Testis (tissue), 5 donors: ENCODE measurements at places on chromosomes 1 and 21.

GRCh38 chr1:70462611-70463010, 51.5 kb downstream of the CTH start:
- H3K4me3 ChIP-seq: no peak overlapping the region
- H3K36me3 ChIP-seq: no peaks in the 10 kb centered on the region
- H3K27ac ChIP-seq: peak overlapping the region; percentile 76
- peaks cover 40% of the 10 kb centered on the region for H3K4me1 ChIP-seq
- DNase-seq: no peak
- H3K27me3 ChIP-seq: no peaks in the 10 kb centered on the region

DNA sequence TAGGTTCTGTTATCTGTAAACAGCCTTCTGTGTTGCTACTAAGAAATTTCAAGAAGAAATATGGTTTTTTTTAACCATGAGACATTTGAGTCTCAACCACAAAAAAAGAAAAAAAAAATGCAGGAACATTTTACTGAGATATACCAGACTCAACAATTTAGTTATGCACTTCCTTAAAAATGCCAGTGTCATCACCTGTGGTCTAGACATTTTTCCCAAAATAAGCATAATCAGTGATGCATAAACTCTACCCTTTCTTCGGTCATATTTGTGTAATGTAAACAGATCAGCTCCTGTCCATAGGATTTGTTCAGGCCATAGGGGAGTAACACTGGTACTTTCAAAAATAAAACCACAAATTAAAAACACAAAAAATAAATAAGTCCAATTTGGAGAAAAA, 122.6 kb upstream of the TNFSF4 start:
- H3K27ac ChIP-seq: no peak overlapping the region
- no peaks in the 10 kb centered on the region for H3K4me1 ChIP-seq
- H3K4me3 ChIP-seq: no peak overlapping the region
- no peaks in the 10 kb centered on the region for H3K36me3 ChIP-seq
- no peak for DNase-seq
- no peaks in the 10 kb centered on the region for H3K27me3 ChIP-seq

- peaks cover 58% of the 10 kb centered on the region for H3K4me1 ChIP-seq
- H3K36me3 ChIP-seq: no peaks in the 10 kb centered on the region
- no peak overlapping the region for H3K4me3 ChIP-seq
- H3K27ac ChIP-seq: no peak overlapping the region
Observed at GRCh38 chr1:224499204-224499603, 64.6 kb upstream of the WDR26 start.

DNA sequence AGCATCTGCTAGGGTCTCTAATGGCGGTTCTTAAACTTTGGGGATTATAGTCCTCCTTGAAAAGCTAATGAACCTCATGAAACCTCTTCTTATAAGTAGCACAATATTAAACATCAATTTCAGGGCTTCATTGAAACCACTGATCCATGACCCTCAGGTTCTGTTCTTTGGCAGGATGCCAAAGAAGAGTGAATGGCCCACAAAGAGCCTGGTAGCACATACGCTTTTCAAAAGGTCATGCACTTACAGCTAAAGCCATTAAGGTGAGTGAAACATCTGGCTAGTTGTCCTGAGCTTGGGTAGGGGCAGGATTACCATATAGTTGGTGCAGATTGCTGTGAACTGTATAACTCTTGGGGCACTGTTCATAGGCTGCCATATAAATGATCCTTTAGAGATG, 42.3 kb downstream of the MDM4 start:
- DNase-seq: no peak
- peaks cover 5% of the 10 kb centered on the region for H3K4me1 ChIP-seq
- H3K27ac ChIP-seq: no peak overlapping the region
- H3K36me3 ChIP-seq: no peaks in the 10 kb centered on the region
- H3K27me3 ChIP-seq: no peaks in the 10 kb centered on the region
- no peak overlapping the region for H3K4me3 ChIP-seq

GRCh38 chr1:10283318-10283984, 73.1 kb downstream of the KIF1B start:
- no peaks in the 10 kb centered on the region for H3K36me3 ChIP-seq
- DNase-seq: no peak
- H3K27ac ChIP-seq: no peak overlapping the region
- H3K4me3 ChIP-seq: no peak overlapping the region
- no peaks in the 10 kb centered on the region for H3K27me3 ChIP-seq

- DNase-seq: no peak
- H3K4me1 ChIP-seq: no peaks in the 10 kb centered on the region
- no peaks in the 10 kb centered on the region for H3K36me3 ChIP-seq
- H3K4me3 ChIP-seq: no peak overlapping the region
- H3K27me3 ChIP-seq: no peaks in the 10 kb centered on the region
Observed at GRCh38 chr1:26066160-26066559, 1.3 kb downstream of the TRIM63 start.

- H3K27ac ChIP-seq: no peak overlapping the region
- peaks cover 44% of the 10 kb centered on the region for H3K4me1 ChIP-seq
- no peak for DNase-seq
- H3K4me3 ChIP-seq: no peak overlapping the region
- H3K27me3 ChIP-seq: no peaks in the 10 kb centered on the region
- no peaks in the 10 kb centered on the region for H3K36me3 ChIP-seq
Observed at GRCh38 chr1:2288311-2288710, 60.2 kb downstream of the SKI start.

DNA sequence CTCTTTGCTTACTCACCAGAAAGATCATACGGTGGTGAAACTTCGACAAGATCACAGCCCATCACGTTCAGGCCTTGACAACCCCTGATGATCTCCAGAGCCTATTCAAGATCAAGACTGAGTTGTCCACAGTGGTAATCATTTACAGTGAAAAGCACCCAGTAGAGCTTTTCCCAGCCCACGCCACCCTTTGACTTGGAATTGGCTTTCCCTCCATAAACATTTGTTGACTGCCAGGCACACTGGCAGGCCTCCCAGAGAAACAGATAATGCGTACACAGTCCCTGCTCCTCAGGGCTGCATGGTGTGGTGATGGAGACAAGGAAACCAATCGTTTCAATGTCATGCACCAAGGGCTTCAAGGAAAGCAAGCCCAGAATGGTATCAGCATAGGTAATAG, 10.1 kb downstream of the AGMAT start:
- H3K4me3 ChIP-seq: no peak overlapping the region
- H3K27me3 ChIP-seq: no peaks in the 10 kb centered on the region
- peaks cover 2% of the 10 kb centered on the region for H3K4me1 ChIP-seq
- no peak for DNase-seq

DNA sequence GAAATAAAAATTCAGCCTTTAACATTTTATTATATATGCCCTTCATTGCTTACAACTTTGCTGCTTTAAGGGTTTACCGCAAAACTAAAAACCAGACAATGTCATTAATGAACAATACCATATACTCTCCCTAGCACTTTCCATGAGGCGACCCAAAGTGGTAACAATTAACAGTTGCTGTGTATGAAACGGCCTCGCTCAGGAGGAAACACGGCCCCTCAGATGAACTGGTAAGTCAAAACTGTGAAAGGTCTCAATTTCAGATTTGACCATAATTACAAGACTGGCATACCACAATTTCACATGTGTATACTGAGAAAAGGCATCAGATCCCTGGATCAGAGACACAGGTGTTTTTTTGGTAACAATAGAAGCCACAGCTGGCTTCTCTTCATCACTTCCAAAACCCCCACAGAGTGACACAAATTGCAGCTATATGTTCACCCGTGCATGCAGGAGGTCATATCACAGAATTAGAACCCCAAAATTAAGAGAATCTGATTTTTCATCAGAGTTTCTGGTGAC, 611.9 kb upstream of the ADAMTS5 start:
- no peaks in the 10 kb centered on the region for H3K4me1 ChIP-seq
- H3K36me3 ChIP-seq: no peaks in the 10 kb centered on the region
- H3K27ac ChIP-seq: no peak overlapping the region
- H3K27me3 ChIP-seq: no peaks in the 10 kb centered on the region
- DNase-seq: no peak

GRCh38 chr21:39670701-39671100, 58.0 kb downstream of the B3GALT5 start:
- DNase-seq: no peak
- H3K36me3 ChIP-seq: no peaks in the 10 kb centered on the region
- H3K4me1 ChIP-seq: no peaks in the 10 kb centered on the region
- H3K27ac ChIP-seq: no peak overlapping the region
- no peaks in the 10 kb centered on the region for H3K27me3 ChIP-seq
- no peak overlapping the region for H3K4me3 ChIP-seq

GRCh38 chr1:68831281-68831680, 334.4 kb upstream of the DEPDC1 start:
- H3K36me3 ChIP-seq: no peaks in the 10 kb centered on the region
- H3K4me1 ChIP-seq: no peaks in the 10 kb centered on the region
- no peak overlapping the region for H3K27ac ChIP-seq
- no peak for DNase-seq
- no peaks in the 10 kb centered on the region for H3K27me3 ChIP-seq

DNA sequence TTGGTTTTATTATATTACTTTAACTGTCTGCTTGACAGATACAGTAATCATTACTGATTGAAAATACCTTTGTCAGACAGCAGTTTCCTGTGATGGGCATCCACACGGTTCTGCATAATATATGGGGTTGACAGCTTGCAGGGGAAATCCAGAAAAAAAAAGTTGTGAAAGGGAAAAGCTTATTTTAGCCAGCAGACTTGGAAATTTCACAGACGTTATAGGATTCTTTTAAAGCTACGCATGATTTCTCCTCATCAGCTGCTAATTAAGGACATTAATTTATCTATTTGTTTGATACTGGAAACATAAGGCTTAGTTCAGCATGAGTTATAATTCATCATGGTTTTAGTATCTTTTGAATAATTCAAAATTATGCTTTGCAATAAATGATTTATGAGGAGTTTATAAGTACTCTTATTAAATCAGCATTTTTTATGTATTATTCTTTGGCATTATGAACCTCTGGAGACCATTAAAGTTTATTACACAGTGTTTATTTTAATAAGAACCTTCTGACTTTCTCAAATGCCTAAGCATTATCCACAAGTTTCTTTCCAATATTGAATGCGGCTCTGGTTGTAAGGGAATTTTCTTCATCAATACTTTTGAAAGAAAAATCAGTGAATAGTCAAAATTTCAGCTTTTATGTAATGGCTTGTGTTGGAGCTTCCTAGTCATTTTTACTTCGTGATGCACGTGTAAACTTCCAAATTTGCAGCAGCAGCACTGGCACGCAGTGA, 235.3 kb upstream of the KCNK2 start:
- H3K27ac ChIP-seq: no peak overlapping the region
- H3K27me3 ChIP-seq: no peaks in the 10 kb centered on the region
- no peak for DNase-seq

GRCh38 chr1:11455967-11456570, 22.9 kb upstream of the DISP3 start:
- DNase-seq: no peak
- no peak overlapping the region for H3K4me3 ChIP-seq
- H3K27ac ChIP-seq: no peak overlapping the region
- H3K4me1 ChIP-seq: peaks cover 6% of the 10 kb centered on the region
- no peaks in the 10 kb centered on the region for H3K27me3 ChIP-seq
- H3K36me3 ChIP-seq: no peaks in the 10 kb centered on the region

GRCh38 chr21:42260121-42260520, 41.2 kb downstream of the ABCG1 start:
- no peak for DNase-seq
- H3K36me3 ChIP-seq: no peaks in the 10 kb centered on the region
- no peak overlapping the region for H3K4me3 ChIP-seq
- H3K27me3 ChIP-seq: no peaks in the 10 kb centered on the region
- H3K27ac ChIP-seq: no peak overlapping the region

DNA sequence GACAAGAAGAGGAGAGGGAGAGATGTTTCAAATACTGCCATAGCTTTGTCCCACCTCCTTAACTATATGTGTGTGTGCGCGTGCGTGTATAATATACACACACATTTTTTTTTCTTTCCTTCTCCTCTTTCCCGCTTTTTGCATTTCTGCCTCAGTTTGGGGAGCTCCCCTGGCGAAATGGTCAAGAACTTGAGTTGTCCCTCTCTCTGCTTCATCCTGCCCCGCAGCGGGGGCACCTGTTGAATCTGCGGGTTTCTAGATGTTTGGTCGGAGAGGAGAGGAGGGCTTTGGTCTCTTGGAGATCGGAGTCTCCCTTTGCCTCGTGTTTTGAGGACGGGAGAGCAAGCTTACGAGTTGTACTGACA, 504 bp downstream of the SCCPDH start:
- H3K4me1 ChIP-seq: peaks cover 4% of the 10 kb centered on the region
- H3K36me3 ChIP-seq: no peaks in the 10 kb centered on the region
- no peaks in the 10 kb centered on the region for H3K27me3 ChIP-seq
- peak overlapping the region; percentile 84 for H3K4me3 ChIP-seq
- peak overlapping the region; percentile 78 for H3K27ac ChIP-seq
- peak; percentile 38 for DNase-seq

GRCh38 chr1:99445486-99445885, 181.2 kb downstream of the PLPPR4 start:
- no peaks in the 10 kb centered on the region for H3K27me3 ChIP-seq
- no peaks in the 10 kb centered on the region for H3K36me3 ChIP-seq
- H3K27ac ChIP-seq: no peak overlapping the region
- peaks cover 4% of the 10 kb centered on the region for H3K4me1 ChIP-seq

- H3K4me3 ChIP-seq: no peak overlapping the region
- no peak overlapping the region for H3K27ac ChIP-seq
- no peaks in the 10 kb centered on the region for H3K4me1 ChIP-seq
- DNase-seq: no peak
- H3K27me3 ChIP-seq: no peaks in the 10 kb centered on the region
Observed at GRCh38 chr1:47915677-47916353, 81.4 kb downstream of the TRABD2B start.

- H3K27me3 ChIP-seq: no peaks in the 10 kb centered on the region
- H3K36me3 ChIP-seq: no peaks in the 10 kb centered on the region
- peaks cover 12% of the 10 kb centered on the region for H3K4me1 ChIP-seq
- no peak for DNase-seq
- H3K4me3 ChIP-seq: peak overlapping the region; percentile 76
Observed at GRCh38 chr1:15974855-15975254, 1.0 kb downstream of the ZBTB17 start.

GRCh38 chr1:176379626-176380339, 83.2 kb upstream of the PAPPA2 start:
- no peaks in the 10 kb centered on the region for H3K36me3 ChIP-seq
- peak; percentile 58 for DNase-seq
- H3K4me1 ChIP-seq: peaks cover 8% of the 10 kb centered on the region
- H3K27me3 ChIP-seq: no peaks in the 10 kb centered on the region
- no peak overlapping the region for H3K4me3 ChIP-seq

DNA sequence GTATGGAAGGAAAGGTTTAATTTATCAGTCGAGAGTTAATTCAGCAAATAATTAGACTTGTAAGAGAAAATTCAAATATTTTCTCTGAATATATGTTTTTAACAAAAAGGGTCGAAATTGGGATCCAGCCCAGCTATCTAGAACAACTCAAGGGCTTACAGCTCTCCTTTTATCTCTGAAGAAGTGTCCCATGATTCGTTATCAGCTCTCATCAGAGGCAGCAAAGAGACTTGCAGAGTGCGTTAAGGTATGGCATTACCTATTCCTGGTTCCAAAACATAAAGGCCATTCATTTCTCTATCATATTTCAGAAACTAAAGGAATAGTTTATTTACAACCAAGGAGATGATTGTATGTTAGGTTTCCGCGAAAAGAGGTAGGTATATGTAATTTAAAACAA, 9.4 kb downstream of the VPS45 start:
- H3K4me3 ChIP-seq: no peak overlapping the region
- H3K27ac ChIP-seq: no peak overlapping the region
- no peaks in the 10 kb centered on the region for H3K4me1 ChIP-seq
- DNase-seq: no peak
